ENCODE measurements at places on chromosomes 1 and 21.

- no peak for DNase-seq
These were observed 41.5 kb downstream of the BACH1 start for GRCh38 chr21:29340228-29340627.

DNA sequence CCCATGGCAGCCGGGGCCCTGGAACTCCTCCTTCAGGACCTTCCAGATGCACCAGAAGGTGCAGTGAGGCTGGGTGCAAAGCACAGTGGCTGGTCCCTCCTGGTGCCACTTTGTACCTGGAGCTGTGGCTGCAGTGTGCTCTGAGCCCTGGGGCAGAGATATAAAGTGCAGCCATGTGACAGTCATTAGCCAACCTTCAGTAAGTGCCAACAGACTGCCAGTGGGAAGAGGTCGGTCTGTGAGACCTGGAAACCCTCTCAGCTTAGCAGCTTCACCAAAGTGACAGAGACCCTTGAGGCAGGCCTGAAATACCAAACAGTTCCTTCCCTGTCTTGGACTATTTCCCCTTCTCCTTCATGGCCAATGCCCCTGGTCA is 26.7 kb upstream of the NGF start:
- DNase-seq = no peak

GRCh38 chr1:186899977-186900376 is 71.2 kb downstream of the PLA2G4A start:
- DNase-seq = no peak

- no peak for DNase-seq
These were observed 90.0 kb downstream of the ASH1L start for GRCh38 chr1:155472491-155473083.

GRCh38 chr1:168613038-168613451 is 36.6 kb downstream of the XCL1 start:
- DNase-seq = no peak

- DNase-seq = no peak
These were observed 40.1 kb downstream of the SLC2A7 start for GRCh38 chr1:8985915-8986813.

DNA sequence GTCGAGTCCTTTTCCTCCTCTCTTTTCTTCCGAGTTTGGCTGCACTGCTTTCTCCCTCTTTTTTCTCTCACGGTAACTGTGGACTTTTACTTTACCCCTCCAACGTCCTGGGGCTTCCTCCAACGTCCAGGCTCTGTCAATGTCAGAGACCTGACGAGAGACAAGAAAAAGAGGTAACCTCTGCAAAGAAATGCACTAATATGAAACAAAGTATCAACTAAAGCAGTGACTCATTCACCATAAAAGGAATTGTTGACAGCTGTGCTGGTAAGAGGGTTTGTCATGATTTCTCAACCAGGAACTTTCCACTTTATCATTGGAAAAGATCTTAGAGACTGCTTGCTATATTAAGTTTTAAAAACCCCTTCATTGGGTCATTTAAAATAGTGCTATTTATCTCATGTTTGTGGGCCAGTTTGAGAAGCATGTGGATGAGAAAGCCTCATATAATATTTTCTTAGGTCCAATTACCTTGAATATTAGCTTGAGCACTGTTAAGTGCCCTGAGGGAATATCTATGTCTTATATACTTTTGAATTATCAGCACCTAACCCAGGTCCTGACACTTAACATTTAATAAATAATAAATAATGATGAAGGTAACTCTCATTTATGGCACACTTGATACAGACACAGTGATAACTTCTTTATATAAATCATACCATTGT is at the start of gene GBP2:
Gene GBP2 (minus strand): TSS at position 202 of the 668 bp plus-strand sequence. CDS start 4,148 bp downstream, outside the sequence.
- DNase-seq = peak; percentile 83
